ENCODE measurements at places on chromosomes 5 and 9. TPM values are rescaled to one million over a fixed set of nuclear protein-coding genes. Genes with fewer than 3 reads are reported as not detected.

Gene SPATA31D4
- not detected for polyA plus RNA-seq

Gene SLC36A3
- polyA plus RNA-seq, result not detected

Gene DNAJC21
- polyA plus RNA-seq, result 50.1 TPM

Gene TMEM252
- 1.4 TPM for polyA plus RNA-seq

Gene BNC2
- polyA plus RNA-seq, result 5.5 TPM

Gene PCDHGA3
- 1.3 TPM for polyA plus RNA-seq

Gene TNFSF15
- polyA plus RNA-seq, result 0.27 TPM

Gene PCDHGB5
- polyA plus RNA-seq, result 6.3 TPM

Gene TAF7
- 96.2 TPM for polyA plus RNA-seq

Gene ZBED3
- 10.3 TPM for polyA plus RNA-seq

Gene ZDHHC11B
- 4.8 TPM for polyA plus RNA-seq

Gene SOHLH1
- 0.31 TPM for polyA plus RNA-seq

Gene BARHL1
- polyA plus RNA-seq, result not detected

Gene GPR151
- polyA plus RNA-seq, result not detected

Gene KIF3A
- 4.2 TPM for polyA plus RNA-seq

Gene SSBP2
- polyA plus RNA-seq, result 42.6 TPM

Gene TCF7
- 2.7 TPM for polyA plus RNA-seq

All from muscle of leg (tissue), 16 donors.